ENCODE measurements at places on chromosomes 11 and 22.

GRCh38 chr11:69509846-69510390 is 28.5 kb downstream of the LINC01488 start:
- no peak for DNase-seq

DNA sequence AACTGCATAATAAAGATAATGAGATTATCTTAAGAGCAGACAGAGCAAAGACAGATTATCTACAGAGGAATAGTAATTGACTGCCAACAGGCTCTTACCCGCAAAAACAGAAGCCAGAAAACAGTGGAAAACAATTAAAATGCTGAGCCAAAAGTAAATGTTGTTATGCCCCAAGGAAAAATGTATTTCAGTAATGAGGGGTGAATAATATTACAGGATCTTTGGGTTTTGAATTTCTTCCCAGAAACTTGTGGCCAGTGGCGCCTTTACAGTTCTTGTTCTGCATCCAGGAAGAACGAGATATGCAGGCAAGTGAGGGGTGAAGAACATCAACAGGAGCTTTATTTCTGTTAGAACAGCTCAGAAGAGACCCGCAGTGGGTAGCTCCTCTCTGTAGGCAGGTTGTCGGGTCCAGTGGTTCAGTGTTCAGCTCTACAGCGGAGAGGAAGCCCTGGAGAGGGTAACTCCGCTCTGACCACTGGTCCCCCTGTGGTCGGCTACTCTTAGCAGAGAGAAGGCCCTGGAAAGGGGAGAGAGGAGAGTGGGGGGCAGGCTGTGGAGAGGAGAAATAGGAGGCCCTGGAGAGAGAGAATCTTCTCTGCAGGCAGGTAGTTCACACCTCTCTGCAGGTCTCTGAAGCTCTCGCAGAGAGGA is 51.8 kb upstream of the SC5D start:
- DNase-seq, result no peak

- no peak for DNase-seq
Observed at GRCh38 chr11:12679471-12679870, 5.2 kb downstream of the TEAD1 start.

DNA sequence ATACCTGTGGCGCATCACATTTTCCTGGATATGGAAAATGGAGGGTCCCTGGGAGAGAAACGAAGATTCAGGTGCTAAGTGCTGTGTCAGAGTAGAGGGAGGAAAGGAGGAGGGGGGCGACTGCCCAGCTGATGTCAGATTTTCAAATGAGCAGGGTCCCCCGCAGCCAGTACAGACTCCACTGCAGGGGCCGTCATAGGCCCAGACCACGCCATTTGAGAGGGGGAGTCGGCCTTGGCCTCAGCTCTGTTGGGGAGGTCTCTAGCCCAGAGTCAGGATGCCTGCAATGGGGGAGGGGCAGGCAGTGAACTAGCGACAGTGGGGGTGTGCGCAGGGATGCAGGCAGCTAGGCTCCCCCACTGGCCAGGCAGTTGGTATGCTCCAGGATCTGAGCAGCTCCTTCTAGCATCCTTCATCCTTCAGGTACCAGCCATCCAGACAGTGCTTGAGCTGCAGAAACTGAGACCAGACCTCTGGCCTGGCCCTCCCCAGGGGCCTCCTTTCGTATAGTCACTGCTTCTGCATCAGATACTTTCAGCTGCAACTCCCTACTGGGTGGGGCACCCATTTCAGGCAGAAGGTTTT is at the start of the genes BSCL2 and GNG3:
TSS of gene BSCL2 (minus strand) at position 148 of the 585 bp plus-strand sequence. CDS start 229 bp downstream, outside the sequence.
TSS of gene GNG3 (plus strand) at position 400 of the 585 bp plus-strand sequence. CDS start 620 bp downstream, outside the sequence.
- DNase-seq, result no peak

GRCh38 chr11:85123752-85124231 is 503.4 kb downstream of the DLG2 start:
- DNase-seq, result no peak

DNA sequence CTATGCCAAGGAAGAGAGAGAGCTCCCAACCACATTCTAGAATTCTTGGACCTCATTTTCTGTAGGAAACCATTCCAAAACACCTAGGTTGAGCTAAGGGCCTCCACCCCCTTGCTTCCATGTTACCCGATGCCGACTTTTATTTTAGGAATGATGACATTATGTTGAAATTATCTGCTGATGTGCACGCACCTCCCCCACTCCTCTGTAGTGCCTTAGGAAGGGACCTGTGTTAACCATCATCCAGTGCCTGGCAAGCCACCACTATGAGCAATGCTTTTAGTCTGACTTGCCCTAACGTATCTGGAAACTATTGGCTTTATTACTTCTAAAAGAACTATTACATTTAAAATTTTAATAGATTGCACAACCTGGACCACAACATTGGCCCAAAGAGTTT is 42.1 kb downstream of the NCAPD3 start:
- no peak for DNase-seq

DNA sequence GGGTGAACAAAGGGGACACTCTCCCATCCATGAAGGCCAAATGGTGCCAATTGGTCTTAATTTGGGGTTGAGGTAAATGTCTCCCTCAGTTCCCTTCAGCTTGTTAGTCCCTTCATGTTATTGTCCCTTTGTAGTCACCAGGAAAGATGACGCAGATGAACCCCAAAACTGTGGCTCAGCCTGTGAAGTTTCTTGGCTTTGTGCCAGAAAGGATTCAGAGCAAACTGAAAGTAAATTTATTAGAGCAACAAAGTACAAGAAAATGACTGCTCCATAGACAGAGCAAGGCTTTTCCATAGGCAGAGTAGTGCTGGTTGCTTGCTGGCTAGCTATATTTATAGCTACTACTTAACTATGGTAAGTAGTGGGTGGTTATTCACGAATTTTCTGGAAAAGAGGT is 16.7 kb downstream of the OR4C3 start:
- DNase-seq, result peak; percentile 28

DNA sequence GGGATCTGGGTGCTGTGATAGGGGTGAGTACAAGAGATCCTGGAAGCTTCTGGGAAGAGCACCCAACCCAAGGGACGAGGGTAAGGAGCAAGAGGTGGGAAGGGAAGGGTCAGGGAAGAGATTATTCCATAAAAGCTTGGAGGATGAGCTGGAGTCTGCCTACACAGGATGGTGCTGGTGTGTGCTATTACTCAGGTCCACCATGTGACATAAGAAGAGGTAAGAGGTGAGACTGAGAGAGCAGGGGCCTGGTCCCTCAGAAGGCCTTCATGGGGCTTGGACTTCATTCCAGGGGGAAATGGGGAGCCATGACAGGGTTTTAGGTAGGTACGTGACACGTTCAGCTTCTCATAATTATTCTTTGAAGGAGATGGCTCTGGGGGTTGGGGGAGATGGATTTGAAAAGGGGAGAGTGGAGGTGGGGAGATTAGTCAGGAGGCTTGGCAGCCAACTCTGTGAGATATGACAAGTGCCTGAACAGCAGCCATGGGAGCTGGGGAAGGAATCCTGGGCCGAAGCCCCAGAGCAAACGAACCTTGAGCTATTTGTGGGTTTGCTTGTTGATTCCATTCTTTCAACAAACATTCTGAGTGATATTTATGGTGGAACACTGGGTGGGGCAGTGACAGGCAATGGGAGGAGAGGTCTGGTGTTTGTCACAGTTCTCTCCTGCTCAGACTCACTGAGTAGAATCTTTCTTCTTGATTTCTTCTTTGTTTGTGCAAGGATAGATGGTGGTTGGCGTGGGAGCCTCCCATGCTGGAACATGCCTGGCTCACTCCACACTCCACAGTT is 11.2 kb upstream of the NCAM1 start:
- DNase-seq, result no peak

DNA sequence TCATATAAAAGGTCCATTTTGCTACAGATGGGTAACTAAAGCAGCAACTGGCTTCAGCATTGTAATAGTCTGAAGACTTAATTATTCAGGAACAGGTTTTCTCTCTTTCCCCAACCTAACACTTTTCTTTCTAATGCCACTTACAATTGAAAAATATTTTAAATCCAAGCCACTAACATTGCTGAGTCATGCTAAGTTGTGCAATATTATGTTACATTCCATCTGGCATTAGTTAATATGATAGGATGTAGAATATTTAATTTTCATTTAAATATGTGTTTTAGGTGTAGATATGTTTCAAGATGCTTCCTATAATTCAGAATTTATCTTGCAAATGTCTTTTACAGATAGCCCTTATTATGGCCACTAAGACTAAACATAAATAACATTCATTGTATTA is 98.6 kb downstream of the KIF18A start:
- DNase-seq, result no peak

GRCh38 chr22:35506259-35506570 is 34.4 kb upstream of the RASD2 start:
- no peak for DNase-seq

DNA sequence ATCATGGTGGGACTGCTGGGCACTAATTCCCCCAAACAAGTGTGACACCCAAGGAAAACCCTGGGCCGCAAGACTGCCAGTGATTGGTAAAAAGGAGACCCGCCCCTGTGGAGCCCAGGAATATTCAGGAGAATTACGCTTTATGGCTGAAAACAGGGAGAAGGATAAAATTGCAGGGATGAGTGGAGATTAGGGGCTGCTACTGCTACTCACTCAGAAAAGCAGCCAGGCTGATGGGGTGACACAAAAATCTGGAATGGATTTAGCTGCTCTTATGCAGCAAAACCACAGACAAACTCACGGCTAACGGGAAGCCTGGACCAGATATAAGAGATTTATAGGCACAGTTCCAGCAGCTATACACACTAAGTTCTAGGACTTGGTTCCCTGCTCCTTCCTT is 4.4 kb upstream of the FBXO3 start:
- no peak for DNase-seq

DNA sequence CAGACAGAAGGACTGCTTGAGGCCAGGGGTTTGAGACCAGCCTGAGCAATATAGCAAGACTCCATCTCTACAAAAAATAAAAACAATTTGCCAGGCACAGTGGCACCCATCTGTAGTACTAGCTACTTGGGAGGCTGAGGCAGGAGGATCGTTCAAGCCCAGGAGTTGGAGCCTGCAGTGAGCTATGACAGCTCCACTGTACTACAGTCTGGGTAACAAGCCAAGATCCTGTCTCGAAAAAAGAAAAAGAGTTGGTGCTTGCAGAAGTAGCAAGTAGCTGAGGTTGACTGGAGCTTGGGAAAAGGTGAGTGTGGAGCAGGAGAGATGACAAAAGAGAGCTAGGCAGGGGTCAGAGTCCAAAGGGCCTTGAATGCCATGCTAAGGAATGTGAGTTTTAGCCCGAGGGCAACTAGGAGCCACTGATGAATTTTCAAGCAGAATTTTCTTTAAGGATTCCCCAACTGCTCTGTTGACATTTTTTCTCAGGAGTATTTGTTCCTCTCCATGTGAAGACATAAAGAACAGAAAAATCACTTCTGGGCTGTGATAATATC is 3.1 kb downstream of the AP1B1 start:
- DNase-seq, result no peak

DNA sequence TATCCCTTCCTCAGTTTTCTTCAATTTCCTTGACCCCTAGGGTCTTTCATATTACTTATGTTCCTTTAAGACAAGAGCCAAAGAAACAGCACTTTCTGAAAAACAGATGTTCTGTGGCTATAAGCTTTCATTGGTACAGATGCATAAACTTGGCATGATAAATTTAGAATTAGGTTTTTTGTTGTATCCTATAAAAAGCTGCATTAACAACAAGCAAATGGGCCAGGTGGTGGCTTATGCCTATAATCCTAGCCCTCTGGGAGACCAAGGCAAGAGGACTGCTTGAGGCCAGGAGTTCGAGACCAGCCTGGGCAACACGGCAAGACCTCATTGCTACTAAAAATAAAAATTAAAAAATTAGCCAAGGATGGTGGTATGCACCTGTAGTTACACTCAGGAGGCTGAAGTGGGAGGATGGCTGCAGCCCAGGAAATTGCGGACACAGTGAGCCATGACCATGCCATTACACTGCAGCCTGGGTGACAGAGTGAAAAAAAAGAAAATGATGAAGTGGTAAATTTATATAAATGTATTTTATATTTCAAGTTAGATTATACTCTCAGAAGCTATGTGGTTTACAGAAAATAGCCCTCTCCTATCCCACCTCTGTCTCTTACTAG is 18.3 kb downstream of the KMT5B start:
- no peak for DNase-seq

DNA sequence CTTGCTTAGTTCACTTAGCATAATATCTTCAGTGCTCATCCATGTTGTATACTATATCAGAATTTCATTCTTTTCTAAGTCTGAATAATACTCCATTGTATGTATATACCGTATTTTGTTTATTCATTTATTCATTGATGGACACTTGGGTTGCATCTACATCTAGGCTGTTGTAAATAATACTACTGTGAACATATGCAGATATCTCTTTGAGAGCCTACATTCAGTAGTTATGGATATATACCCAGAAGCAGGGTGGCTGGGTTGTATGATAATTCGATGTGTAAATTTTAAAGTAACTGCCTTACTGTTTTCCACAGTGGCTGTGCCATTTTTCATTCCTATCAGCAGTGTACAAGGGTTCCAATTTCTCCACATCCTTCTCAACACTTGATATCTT is 116.5 kb downstream of the TMEM135 start:
- no peak for DNase-seq

- DNase-seq, result peak; percentile 65
Observed at GRCh38 chr22:38973289-38974169, 8.6 kb upstream of the APOBEC3B start.

DNA sequence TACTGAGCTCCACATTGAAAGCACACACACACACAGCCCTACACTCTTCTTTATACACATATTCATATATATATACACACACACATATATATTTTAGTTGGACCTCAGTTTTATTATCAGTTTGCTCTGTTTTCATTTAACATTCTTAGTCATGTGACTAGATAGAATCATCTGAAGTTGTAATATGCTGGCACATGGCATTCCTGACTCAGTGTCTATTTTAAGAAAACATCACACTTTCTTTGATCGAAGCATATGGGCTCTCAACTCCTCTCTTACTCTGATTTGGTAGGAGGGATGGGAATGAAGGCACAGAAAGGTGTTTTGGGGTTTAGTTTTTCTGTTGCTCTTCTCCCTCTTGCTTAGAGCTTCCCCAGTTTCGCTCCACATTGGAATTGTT is 24.8 kb downstream of the AMOTL1 start:
- DNase-seq, result no peak

DNA sequence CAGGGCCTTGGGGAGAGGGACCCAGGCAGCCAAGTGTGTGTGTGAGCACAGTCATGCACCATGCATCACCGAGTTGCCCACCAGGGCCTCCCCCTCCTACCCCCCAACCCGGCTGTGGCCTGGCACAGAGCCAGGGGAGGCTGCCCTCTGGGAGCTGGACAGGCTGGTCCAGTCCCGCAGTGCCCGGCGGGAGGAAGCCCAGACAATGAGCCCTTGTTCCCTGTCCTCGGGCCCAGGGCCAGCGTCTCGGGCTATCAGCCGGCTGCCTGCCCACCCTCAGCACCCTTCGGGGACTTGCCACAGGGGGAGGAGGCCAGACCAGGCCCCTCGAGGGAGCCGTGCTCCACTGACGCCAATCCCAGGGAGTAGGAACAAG is 4.5 kb downstream of the LRRC75B start:
- no peak for DNase-seq

Measured in CD4-positive, alpha-beta T cell treated with Interleukin-15 for 4 hours (primary cell).